ENCODE measurements at places on chromosomes 2 and 18.

DNA sequence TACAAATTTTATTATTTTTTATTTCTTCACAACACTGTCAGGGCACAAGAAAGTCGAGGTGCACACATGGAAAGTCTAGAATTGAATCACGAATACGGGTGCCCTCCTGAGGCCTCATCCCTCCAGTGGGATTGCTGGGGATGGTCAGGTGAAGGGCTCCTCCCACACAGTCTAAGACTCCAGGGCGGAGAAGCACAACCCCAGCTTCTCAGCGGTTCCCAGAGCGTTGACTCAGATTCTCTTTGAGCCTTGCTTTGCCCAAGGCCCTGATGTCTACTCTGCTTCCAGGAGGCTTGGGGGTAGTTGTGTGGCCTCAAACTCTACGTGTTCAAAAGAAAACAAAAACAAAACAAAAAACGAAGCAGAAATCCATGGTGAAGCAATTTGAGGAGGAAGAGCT is 108.4 kb downstream of the LYPD6B start:
- ATAC-seq: no peak

GRCh38 chr2:86358957-86359356 is 21.5 kb upstream of the REEP1 start:
- peak; percentile 85 for ATAC-seq

- ATAC-seq: no peak
Observed at GRCh38 chr2:216540920-216541319, 42.3 kb downstream of the RPL37A start.

DNA sequence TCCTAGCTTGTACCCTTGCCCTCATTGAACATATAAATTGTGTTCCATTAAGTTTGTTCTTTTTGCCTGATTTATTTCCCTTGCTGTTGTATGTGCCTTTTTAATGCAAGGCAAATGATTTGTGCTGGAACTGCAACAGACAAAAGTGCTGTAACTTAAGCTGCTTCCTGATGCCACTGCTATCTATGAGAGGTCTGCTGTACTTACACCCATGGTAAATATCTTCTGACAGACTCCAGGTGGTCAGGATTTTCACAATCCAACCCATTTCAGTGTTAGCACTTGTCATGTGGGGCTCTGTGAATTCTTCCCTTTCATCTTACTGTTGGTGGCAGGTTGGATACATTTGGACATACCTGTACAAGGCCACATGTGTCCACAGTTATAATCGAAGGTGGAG is 63.5 kb downstream of the ARHGAP15 start:
- no peak for ATAC-seq

DNA sequence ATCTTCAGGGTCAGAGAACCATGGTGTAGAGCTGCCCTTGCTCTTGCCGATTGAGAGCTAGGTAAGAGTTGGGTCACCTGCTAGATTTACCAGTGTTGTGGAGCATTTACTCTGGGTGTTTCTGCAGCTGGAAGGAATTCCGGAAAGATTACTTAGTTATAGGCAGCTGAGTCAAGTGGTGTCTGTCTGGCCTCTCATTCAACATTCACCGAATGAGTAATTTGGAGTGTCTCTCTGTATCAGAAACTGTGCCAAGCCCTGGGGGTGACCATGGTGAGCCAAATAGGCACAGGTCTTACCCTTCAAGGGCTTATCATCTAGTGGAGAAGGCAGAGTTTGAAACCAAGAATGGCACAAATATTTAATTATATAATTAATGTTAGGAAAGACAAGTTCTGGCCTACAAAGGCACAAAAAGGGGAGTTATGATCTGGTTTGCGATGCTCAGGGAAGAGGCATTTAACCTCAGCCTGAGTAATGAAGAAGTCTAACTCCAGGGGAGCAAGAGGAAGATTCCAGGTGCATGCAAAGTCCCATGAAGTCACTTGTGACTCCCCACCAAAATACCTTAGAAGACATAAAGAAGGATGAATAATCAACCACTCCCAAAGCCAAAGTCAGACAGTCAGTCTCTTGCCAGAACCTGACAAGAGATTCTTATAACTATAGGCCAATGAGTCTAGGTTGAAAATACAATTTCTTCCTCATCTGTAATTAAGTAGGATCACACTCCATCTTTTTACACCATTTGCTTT is 12.5 kb downstream of the SETBP1 start:
- ATAC-seq: no peak

DNA sequence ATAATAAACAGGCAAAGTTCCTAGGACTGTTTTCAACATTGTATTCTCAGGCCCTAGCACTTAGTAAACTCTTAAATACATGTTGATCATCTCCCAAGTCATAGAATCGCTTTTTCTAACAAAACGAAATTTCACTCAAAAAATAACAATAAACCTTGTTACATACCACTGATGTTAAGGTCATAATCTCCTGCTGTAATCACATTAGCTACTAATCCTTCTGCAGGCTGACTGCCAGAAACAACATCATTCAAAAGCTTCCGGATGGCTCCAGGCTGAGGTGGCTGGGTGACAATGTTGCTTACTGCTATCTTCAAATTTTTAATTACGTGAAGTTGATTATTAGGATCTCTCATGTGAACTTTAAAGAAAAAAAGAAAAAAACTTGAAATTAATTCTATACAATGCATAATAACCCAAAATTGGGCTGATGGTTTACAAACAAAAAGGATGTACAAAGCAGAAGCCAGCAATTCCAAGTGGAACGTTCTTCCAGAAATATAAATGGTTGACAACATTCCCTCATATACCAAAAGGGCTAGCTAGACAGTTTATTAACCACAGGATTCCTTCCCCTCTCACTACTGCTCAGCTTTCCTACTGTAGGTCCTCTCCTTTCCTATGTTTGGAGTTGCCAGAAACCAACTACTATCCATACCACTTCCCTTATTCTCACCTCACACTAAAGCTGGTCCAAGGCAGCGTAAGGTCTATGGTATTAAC is 11.6 kb downstream of the TRAPPC8 start:
- no peak for ATAC-seq

DNA sequence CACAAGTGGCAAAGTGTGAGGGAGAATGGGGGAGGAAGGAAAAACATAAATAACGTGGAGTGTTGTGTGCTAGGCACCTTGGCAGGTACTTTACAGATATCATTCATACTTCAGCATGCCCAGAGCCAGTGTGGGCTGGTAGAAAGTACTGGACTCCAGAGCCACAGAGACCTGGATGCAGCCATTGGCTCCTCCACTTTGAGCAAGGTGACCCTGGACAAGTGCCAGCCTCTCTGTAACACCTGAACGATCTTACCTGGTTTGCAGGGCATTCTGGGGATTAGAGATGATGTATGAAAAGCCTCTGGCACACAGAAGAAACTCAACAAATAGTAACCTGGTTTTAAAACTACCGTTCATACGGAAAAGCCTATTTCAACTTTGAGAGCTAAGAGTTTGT is 6.3 kb downstream of the LOXHD1 start:
- no peak for ATAC-seq

GRCh38 chr18:32548688-32549087 is 78.0 kb upstream of the GAREM1 start:
- ATAC-seq: no peak

- ATAC-seq: no peak
Observed at GRCh38 chr2:57886161-57886786, 160.3 kb upstream of the VRK2 start.

Measured in stimulated activated memory B cell treated with anti-CD40 and anti-IgM and Interleukin-4, amounts not matched to agents 10 μg/mL and 1 μg/mL and 100 μg/mL, for 72 hours (primary cell).